ENCODE measurements at places on chromosomes 12 and 14.

DNA sequence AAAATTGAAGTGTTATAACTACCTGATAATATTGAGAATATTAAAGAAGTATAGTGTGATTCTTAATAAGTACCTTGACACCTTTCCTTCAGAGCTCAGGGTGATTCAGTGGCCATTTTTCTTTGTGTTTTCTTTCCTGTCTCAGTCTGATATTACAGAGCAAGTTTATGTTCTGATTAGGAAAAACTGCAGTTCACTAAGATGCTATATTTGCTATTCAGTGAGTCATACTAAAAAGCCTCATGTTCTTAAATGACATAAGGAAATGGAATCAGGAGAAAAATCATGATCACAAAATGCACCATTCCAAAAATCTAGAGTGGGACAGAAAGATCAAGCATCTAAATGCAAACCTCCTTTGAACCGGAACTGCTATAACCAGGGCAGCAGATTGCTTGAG is 390.6 kb upstream of the ATP2B1 start:
- no peak for DNase-seq

DNA sequence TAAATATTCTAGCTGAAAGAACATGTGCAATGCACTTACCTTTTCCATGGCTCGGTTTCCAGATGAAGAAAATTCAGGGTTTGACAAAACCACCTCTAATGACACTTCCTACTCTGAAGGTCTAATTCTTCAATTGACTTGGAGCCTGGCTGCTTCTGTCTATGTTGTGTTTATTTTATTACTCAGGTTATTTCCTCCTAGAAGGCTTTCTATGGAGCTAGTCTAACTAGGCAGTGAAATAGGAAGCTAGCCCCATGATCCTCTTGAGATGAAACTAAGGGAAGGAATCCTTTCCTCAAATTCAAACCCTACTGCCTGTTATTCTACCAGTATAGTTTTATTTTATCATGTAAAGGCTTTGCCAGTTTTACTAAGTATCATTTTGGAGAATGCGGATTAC is 20.9 kb upstream of the IFNG-AS1 start:
- DNase-seq: no peak

DNA sequence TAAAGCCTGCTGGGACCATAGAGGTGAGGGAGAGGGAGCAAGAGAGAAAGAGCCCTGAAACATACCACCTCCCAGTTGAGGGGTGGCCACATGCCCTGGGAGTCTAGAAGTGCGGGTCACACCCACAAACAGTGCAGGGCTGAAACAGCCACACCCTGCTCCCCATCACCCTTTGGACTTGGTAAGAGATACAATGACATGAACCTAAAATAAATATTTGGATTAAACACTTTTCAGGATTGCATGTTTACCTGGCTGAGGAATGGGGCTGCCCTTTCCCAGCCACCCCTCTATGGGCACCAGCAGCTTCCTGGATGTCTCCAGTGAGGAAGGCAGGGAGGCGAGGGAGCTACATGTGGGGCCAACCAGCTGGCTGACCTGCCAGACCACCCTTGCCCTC is 39.0 kb upstream of the TC2N start:
- no peak for DNase-seq

DNA sequence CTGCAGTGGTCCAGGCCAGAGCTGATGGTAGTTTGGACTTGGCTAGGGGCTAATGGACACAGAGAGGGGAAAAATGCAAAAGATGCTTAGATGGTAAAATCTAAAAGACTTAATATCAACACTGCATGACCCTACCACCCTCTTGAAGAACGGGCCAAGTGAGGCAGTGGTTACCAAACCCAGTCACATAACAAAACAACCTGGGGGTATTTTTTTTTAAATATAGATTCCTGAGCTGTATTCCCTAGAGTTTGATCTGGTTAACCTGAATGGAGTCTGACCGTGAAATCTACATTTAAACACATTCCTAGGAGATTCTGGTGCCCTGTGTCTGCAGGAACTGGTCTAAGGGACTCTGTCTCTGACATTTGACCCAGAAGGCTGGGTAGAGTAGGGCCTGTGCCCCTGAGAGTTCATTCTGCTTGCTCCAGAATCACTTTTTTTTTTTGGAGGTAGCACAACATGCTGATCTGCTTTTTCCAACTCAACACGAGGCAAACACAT is 15.7 kb downstream of the ABHD4 start:
- DNase-seq: no peak

- DNase-seq: no peak
Measured at GRCh38 chr12:32997471-32997870, 100.9 kb upstream of the PKP2 start.

DNA sequence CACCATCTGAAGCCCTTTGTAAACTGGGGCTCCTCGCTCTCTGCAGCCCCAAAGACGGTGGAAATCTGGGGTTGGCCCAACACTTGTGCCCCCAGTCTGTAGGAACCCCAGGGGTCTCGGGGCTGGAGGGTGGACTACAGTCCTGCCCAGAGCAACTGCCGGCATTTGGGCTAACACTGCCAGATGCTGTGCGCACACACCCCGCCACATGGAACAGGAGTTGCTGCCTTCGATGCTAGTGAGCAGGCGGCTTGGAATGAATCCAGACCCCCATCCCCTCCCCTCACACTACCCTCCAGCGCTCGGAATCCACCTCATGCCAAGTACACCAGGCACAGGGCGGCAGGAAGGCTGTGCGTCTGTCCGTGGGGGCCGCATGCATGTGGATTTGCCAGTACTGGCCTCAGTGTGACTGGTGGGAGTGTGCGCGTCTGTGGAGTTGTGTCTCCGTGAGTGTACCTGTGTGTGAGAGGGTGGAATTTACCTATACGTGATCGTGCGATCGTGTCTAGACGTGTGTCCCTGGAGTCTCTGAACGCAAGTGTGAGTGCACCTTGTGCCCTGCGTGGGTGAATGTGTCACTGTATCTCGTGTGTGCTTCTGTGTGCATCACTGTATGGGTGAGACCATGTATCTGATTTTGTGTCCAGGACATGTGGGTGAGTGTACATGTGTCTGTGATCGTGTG is 5.1 kb downstream of the LHX5 start:
- no peak for DNase-seq

- DNase-seq: no peak
Measured at GRCh38 chr12:58225203-58225877, 284.0 kb downstream of the ATP23 start.

DNA sequence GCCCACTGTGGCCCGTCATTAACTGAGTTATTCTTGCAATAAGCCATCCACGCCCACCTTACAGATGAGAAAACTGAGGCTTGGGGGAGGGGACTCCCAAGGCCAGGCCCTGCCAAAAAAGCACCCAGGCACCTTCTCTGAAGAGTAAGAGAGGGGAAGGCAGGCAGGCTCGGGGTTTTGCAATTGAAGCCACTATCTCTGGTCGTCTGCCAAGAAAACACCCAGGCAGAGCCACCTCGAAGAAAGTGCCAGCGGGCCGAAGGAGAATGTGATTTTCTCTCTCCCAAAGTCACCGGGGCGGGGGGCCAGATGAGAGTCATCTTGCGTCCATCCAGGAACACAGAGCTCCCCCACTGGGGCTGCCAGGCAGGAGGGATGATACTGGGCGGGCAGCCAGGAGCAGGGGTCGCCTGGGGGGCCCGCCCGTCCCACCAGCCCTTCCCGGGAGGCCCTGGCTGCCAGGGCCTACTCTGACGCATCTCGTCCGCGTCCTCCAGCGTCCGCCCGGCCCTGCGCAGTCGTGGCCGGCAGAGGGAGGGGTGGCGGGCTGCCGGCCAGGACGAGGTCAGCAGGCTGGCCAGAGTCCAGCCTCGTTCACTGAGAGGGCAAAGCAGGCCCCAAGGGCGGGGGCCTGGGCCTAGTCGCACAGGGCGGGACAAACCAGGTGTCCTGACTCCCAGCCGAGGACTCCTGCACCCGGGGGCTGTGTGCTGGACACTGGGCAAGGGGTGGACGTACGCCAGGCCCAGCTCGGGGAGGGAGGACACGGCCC is 74.3 kb downstream of the RFLNA start:
- DNase-seq: no peak

DNA sequence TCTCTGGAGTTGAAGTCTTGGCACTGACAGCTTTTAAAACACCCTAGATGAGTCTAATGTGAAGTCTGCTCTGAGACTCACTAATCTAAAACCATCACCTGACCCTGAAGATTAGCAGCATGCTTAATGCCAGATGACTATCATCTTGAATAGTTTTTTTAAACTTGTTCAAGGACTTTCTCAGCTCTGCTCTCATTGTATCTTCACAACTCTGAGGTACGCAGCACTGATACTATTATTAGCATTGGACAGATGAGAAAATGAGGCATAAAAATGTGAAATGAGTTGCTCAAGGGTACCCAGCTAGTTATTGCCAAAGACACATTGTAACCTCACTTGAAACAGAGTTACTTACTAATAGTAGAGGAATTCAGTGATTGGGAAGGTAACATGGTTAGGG is 4.8 kb downstream of the SLC38A1 start:
- no peak for DNase-seq

DNA sequence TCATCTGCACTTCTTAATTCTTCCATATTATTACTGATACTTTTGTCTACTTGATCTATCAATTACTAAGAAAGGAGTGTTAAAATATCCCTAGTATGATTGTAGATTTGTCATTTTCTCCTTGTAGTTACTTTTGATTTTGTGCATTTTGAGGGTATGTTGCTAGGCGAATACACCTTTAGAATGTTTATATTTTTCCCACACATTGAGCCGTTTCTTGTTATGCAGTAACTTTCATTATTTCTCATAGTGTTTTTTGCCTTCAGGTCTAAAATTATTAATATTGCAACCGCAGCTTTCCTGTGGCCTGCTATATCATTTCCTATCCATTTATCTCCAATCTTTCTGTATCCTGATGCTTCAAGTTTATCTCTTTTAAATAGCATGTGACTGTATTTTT is 44.6 kb upstream of the C12orf42 start:
- DNase-seq: no peak
